Vein endothelial cell (primary cell): ENCODE measurements at places on chromosomes 3 and 15. TPM values are rescaled to one million over a fixed set of nuclear protein-coding genes. Genes with fewer than 3 reads are reported as not detected.

Gene SENP7
- 15.0 and 17.4 TPM in 2 replicates for total RNA-seq

Gene PLA2G4D
- not detected in 2 replicates for total RNA-seq

Gene SPTSSB
- total RNA-seq, result not detected in 2 replicates

Gene P2RY14
- total RNA-seq, result not detected in 2 replicates

Gene CCDC50
- 132 and 216 TPM in 2 replicates for total RNA-seq

Gene THAP10
- 1.6 and 2.8 TPM in 2 replicates for total RNA-seq

Gene TMEM207
- not detected in 2 replicates for total RNA-seq

Gene ZNF502
- total RNA-seq, result 4.9 and 5.9 TPM in 2 replicates

Gene GPR87
- total RNA-seq, result 0.19 and 0.33 TPM in 2 replicates

Gene IL17RD
- total RNA-seq, result 0.96 and 0.98 TPM in 2 replicates

Gene IL12A
- total RNA-seq, result 0.33 and 0.38 TPM in 2 replicates

Gene GOLGA6L4
- 1.3 and 2.0 TPM in 2 replicates for total RNA-seq

Gene SUCNR1
- 0.10 TPM in 1 of 2 replicates, not detected in the other for total RNA-seq

Gene CFAP100
- not detected in 2 replicates for total RNA-seq

Gene SUSD5
- total RNA-seq, result 3.9 and 4.3 TPM in 2 replicates

Gene GOLGA8G
- total RNA-seq, result not detected in 2 replicates

Gene C3orf70
- total RNA-seq, result 0.33 and 0.67 TPM in 2 replicates

Gene DNAH12
- under 0.01 and 0.10 TPM in 2 replicates for total RNA-seq

Gene GOLIM4
- total RNA-seq, result 34.0 and 38.7 TPM in 2 replicates

Gene ERICH6
- not detected in 2 replicates for total RNA-seq

Gene GATM
- total RNA-seq, result 0.65 and 1.2 TPM in 2 replicates

Gene ACTRT3
- 4.9 TPM in 2 replicates for total RNA-seq

Gene CASR
- under 0.01 TPM in 1 of 2 replicates, not detected in the other for total RNA-seq

Gene GOLGA8O
- total RNA-seq, result 0.67 TPM in 1 of 2 replicates, not detected in the other

Gene ZNF80
- total RNA-seq, result not detected in 2 replicates

Gene IQCF5
- total RNA-seq, result not detected in 2 replicates

Gene ZIC4
- total RNA-seq, result under 0.01 TPM in 1 of 2 replicates, not detected in the other

Gene PIERCE2
- total RNA-seq, result 0.38 and 1.6 TPM in 2 replicates
